Activated CD8-positive, alpha-beta memory T cell treated with anti-CD3 and anti-CD28 coated beads for 4 hours (primary cell): ENCODE measurements at places on chromosomes 2 and 18.

- no peak for DNase-seq
These were observed 29.3 kb downstream of the MEX3C start for GRCh38 chr18:51168026-51168742.

- DNase-seq: no peak
These were observed 921.4 kb upstream of the LRATD1 start for GRCh38 chr2:13711154-13711553.

DNA sequence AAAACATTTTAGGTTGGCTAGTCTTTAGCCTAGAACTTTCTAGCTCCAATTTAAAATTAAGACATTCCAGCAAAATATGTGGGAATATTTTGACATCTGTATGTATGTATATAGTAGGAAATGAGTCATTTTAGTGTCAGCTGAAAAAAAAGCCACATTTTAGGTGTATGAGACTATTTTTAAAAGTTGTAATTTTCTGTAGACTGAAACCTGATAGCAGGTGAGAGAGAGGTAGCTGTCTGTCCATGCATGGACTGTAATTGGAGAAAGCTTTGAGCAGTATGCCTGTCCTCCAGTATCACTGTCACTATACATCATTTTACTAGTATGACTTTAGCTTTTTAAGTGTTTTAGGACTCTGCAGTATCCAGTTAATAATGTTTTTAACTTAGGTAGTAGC is 26.1 kb upstream of the PPP1R1C start:
- DNase-seq: no peak

GRCh38 chr18:80023173-80023572 is 11.1 kb upstream of the RBFA start:
- no peak for DNase-seq

DNA sequence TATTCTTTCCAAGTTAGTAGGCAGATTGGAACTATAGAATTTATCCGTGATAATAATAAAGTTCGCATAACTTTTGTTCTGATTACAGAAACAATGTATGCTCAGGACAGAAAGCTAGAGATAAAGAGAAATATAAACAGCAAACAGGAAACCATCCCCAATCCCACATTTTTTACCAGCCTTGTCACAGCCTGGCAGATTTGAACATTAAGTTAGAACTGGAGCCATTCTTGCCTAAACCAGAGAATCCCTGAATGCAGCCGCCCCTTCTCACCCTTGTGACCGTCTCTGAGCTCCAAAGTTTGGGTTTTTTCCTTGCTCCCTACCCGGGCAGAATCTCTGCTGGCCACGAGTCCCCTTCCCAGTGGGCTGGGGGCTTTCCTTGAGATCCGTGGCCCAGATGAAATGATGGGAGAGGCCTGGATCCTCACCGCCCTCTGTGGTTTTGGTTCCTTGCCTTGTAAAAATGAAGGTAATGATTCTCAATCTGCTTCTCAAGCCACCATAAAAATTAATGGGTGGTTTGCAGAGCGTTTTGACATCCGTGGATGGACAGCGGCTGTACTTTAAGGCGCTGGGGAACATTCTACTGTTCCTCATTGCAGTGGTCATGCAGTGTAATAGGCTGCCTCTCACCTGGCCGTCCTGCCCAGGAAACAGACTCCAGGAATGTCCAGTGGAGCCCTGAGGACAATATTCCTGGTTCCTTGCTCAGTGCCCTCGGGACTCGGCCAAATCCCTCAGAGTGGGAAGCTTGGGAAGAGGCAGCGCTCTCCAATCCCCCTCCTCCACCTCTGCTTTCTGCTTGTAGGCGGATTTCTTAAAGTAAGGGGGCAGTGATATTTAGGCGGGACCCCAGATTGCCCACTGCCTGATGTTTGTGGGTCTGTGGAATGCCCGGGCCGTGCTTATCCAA is 1.6 kb downstream of the SH3BP4 start:
- DNase-seq: no peak

DNA sequence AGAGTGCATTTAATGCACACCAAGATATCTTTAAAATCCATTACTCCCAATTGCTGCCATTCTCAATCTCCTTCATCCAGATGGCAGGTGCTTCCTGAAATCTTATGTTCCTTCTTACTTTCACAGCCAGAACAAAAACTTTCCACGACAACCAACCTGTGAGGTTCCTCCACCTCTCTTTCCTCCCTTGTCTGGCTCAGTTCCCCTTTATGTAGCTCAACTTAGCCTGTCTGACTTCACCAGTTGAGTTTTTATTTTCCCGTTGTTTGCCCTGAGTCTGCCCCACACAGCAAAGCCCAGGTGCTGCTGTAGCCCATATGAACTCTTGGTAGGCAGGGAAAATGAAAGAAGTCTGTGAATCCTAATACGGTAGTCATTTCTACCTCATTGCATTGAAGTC is 112.5 kb downstream of the MREG start:
- DNase-seq: no peak

DNA sequence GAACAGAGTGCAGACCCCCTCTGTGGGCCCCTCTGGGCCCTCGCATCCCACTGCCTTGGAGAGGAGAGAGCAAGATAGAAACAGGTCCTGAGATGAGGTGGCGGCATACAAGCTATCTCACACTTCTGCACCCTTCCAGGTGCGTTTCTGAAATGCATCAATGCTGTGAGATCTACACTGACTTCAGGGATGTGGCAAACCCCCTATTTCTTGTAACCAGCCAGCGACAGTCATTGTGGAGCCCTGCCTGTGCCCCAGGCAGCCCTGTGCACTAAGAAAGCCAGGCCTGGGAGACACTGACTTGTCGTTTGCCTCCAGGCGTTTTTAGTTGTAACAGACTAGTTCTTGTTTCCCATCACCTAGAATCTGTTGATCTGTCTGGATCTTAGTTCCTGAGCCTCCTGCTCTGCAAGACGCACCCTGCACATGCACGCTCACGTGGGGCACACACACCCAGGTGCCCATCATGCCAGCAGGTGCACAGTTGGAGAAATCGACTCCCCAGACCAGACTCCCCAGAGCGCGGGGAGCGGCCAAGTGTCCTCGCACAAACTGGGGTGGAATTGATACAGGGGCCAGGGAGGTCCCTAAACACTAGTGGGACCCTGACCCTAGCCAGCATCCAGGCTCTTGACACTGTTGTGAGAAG is 238.0 kb downstream of the FAM210A start:
- DNase-seq: no peak

GRCh38 chr2:241846406-241846805 is 12.3 kb downstream of the PDCD1 start:
- no peak for DNase-seq

GRCh38 chr18:10152475-10152874 is 238.7 kb downstream of the VAPA start:
- no peak for DNase-seq

GRCh38 chr2:216110620-216111019 is 1.5 kb downstream of the XRCC5 start:
- DNase-seq: no peak

DNA sequence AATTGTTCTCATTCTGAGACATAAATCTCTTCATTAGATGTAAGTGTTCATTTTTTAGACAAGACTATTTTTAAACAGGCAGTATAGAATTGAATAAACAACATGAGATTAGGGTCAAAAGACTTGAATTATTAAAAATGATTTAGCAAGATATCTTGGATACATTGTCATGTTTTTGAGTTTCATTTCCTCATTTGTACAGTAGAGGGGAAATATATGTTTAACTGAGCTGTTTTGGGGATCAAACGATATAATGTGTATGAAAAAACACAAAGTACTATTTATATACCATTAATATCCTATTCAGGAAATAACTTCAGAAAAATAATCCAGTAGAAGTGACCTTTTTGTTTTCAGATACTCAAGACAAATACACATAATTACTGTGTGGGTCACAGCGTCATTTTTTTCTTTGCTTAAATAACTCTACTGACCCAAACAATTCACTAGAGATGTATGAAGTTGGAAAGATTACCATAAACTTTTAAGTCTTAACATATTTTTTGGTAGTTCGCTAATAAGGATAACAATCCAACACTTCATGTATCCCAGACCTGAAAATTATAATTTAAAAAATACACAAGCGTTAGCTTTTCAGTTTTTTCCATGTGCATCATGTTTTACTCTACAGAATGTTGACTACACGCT is 896 bp upstream of the ASXL3 start:
- no peak for DNase-seq

GRCh38 chr2:52510432-52510831 is 1257.2 kb upstream of the CHAC2 start:
- DNase-seq: no peak

GRCh38 chr2:191920502-191920901 is 73.6 kb upstream of the CAVIN2 start:
- no peak for DNase-seq

GRCh38 chr2:68855550-68855949 is 15.6 kb downstream of the BMP10 start:
- no peak for DNase-seq

DNA sequence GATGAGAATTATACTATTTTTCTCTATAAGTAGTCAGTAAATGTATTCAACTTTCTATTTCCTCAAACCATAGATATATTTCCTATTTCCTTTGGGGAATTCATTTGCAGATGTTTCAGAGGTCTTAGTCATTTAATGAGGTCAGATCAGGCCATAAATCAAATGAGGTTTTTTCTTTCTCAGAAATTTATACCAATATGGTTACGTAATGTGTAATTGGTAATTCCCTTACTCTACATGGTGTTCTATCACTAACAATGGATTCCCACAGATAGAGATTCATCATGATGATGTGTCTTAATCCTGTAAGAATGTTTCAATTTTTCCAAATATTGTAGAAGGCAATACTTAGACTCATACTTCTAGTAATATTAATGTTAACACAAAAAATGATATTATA is 108.0 kb downstream of the DPP4 start:
- no peak for DNase-seq

DNA sequence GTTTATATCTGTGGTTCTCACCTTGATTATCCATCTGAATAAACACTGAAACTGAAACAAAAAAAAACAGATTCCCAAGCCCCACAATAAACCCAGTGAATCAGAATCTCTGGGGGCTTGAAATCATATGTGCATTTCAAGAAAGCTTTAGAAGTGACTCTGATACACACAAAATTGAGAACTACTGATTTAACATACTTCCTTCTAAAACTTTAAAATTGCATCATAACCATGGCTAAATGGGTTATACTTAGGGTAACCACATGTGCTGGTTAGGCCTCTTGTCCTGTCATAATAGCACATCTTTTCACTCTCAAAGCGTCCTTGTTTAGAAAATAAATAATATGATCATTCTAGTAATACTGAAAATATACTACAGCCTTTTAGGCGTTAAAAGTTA is 100.9 kb downstream of the ATAD2B start:
- DNase-seq: no peak

DNA sequence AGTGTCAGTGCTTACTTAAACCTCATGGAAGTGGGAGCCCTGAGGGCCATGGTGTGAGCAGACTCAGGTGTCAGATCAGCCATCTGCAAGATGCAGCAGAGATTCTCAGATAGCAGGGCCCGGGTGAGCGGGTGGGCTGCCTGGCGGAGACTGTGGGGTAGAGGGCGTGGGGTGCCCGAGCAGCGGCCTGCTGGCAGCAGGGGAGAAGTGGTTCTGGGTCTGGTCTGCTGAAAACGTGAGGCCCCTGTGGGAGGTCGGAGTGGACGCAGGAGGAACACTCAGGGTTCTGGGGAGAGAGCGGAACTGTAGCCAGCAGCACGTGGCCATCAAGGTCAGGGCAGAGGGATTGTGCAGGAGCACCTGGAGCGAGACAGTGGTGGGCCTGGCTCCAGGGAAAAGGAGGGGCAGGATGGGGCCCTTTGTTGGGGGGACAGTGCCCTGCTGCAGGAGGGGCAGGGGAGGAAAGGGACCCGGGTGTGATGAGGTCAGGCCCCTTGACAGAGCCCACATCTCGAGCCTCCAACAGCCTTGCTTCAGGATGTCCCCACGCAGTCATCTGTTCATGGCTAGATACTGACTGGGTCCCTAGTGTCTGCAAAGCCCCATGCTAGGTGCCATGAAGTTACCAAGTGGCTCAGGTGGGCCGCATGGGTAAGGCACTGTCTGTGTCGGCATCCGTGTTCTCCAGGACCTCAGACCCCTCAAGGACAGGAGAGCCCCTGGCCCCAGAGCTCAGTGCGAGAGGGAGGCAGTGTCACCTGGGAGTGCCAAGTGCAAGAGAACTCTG is 2.7 kb upstream of the ESPNL start:
- no peak for DNase-seq

DNA sequence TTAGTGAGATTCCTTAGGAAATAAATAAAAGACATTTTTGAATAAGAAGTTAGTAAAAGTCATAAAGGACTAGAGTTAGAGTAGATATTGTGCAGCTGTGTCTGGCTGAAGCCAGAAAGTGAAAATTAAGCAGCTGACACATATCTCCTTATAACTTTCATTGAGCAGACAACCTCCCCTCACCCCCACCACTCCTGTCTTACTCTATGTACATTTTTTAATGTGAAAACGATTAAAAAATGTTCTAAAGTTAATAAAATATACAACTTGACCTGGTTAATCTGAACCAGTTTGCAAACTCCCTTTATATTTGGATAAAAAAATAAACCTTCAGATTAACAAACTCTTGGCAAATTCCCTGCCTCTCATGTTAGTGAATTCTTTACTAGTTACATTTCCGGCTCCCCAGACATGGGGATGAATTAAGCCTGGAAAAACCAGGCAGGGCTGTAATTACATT is 462.8 kb downstream of the MEIS1 start:
- DNase-seq: no peak

DNA sequence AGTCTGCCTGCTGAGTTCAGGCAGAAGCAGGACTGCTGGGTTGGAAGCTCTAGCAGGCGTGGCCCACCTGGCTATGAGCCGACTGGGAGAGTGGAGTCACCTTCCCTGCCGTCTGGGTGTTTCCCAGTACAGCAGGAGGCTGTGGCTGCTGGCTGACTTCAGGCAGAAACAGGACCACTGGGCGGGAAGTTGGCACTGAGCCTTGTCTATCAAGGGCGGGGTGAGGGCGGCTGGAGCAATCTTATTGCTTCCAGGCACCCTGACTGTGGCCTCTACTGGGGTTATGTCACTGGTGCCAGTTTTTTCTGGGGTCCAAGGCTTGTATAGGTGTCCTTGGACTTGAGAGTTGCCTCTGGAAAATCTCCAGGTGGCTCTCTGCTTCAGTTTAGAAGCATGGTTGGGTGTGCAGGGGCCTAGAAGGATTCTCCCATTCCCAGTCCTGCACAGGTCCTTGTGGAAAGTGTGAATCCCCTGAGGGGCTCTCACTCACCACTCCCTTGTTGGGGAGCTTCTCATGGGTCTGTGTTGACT is 30.5 kb downstream of the LTBP1 start:
- DNase-seq: no peak

DNA sequence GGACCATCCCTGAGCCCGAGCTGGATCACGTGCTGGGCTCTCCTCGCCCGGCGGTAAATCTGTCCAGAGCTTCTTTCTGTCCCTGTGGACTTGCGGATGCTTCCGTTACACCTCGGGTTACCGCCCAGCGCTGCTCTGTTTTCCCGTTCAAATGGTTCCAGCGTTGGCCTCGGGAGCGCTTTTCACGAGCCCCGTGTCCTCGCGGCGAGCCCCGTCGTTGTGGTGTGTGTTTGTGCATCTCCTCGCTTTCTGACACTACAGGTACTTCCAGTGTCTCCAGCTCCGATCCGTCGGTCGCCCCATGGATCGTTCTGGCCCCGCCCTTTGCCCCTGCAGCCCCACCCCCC is 77.4 kb downstream of the RTP5 start:
- DNase-seq: no peak
